Large intestine (tissue), 12 donors: ENCODE measurements at places on chromosomes 1 and 21. TPM values are rescaled to one million over a fixed set of nuclear protein-coding genes. Genes with fewer than 3 reads are reported as not detected.

The MASP2 gene
- 5.8 TPM for polyA plus RNA-seq

The KISS1 gene
- 2.8 TPM for polyA plus RNA-seq

The FAF1 gene
- 47.1 TPM for polyA plus RNA-seq

The A3GALT2 gene
- polyA plus RNA-seq = 0.10 TPM

DNA sequence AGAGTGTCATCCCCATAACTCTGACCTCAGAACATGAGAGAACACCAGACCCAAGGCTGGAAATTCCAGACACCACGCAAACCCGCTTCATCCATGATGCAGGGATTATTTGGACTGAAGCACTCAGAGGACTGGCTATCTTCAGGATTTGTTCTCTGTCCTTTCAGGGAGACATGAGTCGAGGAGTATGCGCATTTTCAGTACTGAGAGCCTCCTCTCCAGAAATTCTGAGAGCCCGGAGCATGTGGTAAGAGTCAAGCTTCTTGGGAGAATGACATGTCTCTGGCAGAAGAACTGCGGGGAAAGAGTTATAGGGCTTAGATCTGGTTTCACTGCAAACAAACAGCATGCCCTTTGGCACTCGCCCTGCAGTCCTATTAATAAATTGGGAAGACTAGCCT, 6.9 kb downstream of the LAX1 start:
- no peak overlapping the region for H3K4me3 ChIP-seq
- no peak overlapping the region for H3K27ac ChIP-seq
- H3K36me3 ChIP-seq = no peaks in the 10 kb centered on the region
- H3K27me3 ChIP-seq = no peaks in the 10 kb centered on the region

GRCh38 chr1:41281334-41281733, 39.2 kb upstream of the SCMH1 start:
- no peaks in the 10 kb centered on the region for H3K4me1 ChIP-seq
- H3K27me3 ChIP-seq = peaks cover 10% of the 10 kb centered on the region
- no peak for DNase-seq
- H3K27ac ChIP-seq = no peak overlapping the region
- no peak overlapping the region for H3K4me3 ChIP-seq

DNA sequence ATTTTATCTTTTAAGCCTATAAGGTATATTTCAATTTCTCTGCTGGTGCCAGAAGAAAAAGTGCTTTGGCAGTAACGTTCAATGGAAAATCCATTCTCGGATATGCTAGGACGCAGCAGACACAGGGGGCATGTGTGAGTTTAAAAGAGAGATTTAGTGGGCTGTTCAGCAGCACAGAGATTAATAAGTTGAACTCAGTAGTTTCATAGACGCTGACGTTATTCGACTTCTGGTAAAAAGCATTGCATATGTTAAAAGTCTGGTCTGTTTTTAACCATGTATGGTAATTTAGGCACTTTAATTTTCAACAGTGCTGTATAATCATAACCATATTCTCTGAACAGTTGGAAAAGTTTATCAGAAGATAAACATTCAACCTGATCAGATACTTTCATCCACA, 99.6 kb downstream of the ATP6V1G3 start:
- no peak for DNase-seq
- H3K4me1 ChIP-seq = no peaks in the 10 kb centered on the region
- H3K27me3 ChIP-seq = no peaks in the 10 kb centered on the region
- no peak overlapping the region for H3K27ac ChIP-seq
- H3K36me3 ChIP-seq = no peaks in the 10 kb centered on the region

DNA sequence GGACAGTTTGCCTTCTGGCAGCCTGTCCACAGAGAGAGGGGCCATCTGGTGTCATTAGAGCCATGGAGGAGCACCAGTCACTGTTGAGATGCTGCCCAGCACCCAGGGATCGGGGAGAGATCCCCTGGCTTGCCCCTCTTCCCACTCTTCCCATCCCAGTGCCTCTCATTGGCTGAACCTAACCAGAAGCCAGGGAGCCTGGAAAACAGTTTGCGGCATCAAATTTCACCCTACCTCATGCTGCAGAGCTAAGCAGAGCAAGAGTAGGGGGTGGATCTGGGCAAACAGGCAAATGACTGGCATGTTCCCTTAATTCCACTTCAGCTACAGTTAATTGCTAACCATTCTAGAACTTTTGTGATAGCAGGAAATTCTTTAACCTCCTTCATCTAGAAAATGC, 19.1 kb downstream of the TRAF5 start:
- no peaks in the 10 kb centered on the region for H3K36me3 ChIP-seq
- H3K27ac ChIP-seq = no peak overlapping the region
- H3K27me3 ChIP-seq = no peaks in the 10 kb centered on the region
- DNase-seq = no peak
- H3K4me1 ChIP-seq = peaks cover 9% of the 10 kb centered on the region
